ENCODE measurements at places on chromosomes 1 and 21. TPM values are rescaled to one million over a fixed set of nuclear protein-coding genes. Genes with fewer than 3 reads are reported as not detected.

GRCh38 chr1:69919129-69919921 lies 286.1 kb downstream of the LRRC40 start:
- no peak for DNase-seq

DNA sequence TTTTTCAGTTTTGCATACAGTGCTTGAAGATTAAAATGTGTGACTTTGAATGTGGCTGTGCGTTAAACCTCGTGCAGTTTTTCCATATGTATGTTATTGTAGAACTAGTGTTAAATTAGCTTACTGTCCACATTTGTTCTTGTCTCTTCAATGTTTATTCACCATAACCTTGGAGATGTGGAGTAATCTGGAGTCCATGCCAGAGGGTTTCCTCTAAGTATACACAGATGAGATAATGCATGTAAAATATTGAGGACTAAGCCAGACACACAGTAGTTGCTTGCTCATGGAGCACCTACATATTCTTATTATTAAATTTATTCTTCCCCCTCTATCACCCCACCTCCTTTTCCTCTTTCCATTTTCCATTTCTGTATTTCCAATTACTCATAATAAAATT lies 7.7 kb upstream of the GIPC2 start:
- DNase-seq, result peak; percentile 83

DNA sequence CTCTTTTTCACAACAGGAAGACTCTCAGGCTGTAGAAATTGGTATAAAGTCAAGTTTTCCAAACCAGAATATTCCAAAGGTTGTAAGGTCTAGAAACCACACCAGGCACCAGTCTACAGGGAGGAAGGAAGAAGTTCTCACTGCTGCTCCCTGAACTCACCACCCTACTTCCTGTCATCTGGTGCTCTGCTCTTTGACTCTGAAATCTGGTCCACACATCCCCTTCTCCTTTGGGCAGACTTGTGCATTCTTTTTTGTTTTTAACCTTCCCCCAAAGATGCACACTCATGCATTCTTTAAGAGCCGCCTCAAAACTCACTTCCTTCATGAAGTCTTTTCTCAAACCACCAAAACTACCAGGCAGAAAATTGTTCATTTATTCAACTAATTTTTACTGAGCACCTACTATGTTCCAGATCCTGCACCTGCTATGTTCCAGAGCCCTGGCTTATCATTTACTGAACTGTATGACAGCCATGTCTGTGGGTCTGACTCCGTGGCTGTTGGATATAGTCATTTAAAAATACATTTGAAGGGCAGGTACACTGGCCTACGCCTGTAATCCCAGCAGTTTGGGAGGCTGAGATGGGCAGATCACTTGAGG lies 30.1 kb upstream of the EPS15 start:
- peak; percentile 80 for DNase-seq

- DNase-seq, result no peak
Observed at GRCh38 chr1:230423951-230424350, 2.2 kb downstream of the PGBD5 start.

SMCP gene
- not detected for total RNA-seq

C1QB gene
- total RNA-seq, result not detected

All from dermis blood vessel endothelial cell (primary cell).